Naive B cell (primary cell): ENCODE measurements at places on chromosomes 2 and 18.

GRCh38 chr2:12074126-12074844 is 327.9 kb downstream of the LPIN1 start:
- no peak for DNase-seq

DNA sequence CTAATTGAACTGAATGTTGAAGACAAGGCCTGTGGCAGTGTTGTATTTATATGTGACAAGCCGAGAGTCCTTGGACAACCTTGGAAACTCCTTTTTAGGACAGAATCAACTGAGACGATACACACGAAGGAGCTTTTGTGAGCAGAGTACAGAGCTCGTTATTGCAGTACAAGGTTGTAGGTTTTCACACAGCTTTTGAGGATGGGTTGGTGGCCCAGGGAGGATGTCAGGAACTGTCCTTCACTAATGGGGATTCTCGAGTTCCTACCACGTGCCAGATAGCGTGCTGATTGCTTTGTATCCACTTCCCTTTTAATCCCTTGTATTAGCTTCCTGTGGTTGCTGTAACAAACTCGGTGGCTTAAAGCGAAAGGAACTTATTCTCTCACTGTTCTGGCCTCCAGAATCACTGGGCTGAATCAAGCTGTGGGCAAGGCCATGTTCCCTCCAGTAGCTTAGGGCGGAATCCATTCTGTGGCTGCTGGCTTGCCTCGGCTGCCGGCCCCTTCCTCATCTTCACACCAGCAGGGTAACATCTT is 20.2 kb downstream of the INPP4A start:
- peak; percentile 66 for DNase-seq

DNA sequence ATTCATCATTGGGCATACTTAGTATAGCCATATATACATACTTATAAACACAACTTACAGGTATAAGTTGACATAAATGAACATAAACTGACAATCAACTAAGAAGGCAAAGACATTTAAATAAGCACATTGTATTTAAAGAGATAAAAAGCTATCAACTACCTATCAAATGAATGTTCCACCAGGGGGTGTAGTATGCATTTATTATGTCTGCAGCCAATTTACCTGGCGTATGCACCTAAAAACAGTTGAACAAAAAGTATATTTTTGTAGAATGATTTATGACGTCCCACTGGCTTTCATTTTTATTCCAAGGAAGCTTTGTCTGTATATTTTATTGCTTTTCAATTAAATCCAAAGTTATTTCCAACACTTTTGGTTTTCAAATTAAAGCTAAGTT is 323.5 kb downstream of the AFF3 start:
- DNase-seq: no peak

GRCh38 chr2:43853141-43854081 is 14.6 kb downstream of the ABCG8 start:
- no peak for DNase-seq

DNA sequence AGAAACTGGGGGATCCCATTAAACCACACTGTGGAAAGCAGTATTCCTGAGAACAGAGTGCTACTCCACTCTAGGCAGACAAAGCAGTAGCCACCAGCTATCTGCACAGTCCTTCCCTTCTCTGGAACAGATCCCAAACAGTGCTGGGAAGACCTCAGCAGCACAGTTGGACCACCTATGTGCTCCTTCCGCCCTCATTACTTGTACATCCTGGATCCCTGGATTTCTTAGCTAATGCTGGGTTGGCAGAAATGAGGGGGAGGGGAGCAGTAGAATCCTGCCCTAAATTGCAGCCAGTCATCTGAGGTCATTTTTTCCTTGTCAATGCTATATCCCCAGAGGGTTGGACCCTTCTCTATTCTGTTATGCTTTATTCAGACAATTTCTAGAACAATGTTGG is 13.8 kb upstream of the MALT1 start:
- DNase-seq: no peak

DNA sequence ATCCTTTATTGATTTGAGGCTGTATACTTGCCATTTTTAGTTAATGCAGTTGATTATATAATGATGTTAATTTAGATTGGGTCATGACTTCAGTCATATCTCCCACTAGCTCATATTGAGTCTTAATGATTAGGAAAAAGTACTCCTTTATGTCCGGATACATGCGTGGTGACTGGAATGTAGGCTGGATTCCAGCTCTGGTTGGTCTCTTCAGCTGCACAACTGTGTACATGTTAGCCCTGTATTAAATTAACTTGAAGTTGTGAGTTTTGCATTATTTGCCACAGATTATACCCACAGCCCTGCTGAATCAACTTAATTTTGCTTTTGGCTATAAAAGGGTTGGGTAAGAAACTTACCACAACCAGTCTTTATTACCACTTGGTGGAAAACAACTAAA is 22.5 kb downstream of the MOB4 start:
- DNase-seq: no peak

DNA sequence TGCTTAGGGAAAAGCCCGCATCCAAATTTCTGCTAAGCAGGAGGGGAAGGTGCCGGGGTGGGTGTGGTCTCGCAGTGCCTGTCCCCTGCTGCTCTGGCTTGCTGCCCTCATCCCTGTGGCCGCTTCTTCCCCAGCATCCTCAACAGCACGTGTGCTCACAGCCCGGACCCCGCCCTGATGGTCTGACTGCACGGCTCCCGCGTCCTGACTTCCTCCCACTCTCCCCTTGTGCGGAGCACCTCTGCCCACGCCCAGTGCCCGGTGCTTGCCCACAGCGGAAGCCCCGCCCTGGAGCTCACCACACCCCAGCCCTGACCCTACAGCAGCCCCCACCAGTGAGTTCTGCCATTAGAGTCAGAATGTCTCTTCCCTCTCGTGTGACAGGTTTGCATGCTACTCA is 277.9 kb downstream of the NDUFA10 start:
- no peak for DNase-seq

- no peak for DNase-seq
Observed at GRCh38 chr2:219570194-219570923, 980 bp downstream of the OBSL1 start.
